HFFc6 (cell line): ENCODE measurements at places on chromosomes 11 and 22. TPM values are rescaled to one million over a fixed set of nuclear protein-coding genes. Genes with fewer than 3 reads are reported as not detected.

Gene ARL2
- 77.2 to 84.4 TPM (median 82.0 TPM) in 3 replicates for total RNA-seq

Gene DDIAS
- 4.3 to 9.3 TPM (median 8.7 TPM) in 3 replicates for total RNA-seq

Gene EIF4ENIF1
- 24.6 to 25.6 TPM (median 24.9 TPM) in 3 replicates for total RNA-seq

Gene ASRGL1
- 0.48 TPM in 1 of 2 replicates, not detected in the other for total RNA-seq

DNA sequence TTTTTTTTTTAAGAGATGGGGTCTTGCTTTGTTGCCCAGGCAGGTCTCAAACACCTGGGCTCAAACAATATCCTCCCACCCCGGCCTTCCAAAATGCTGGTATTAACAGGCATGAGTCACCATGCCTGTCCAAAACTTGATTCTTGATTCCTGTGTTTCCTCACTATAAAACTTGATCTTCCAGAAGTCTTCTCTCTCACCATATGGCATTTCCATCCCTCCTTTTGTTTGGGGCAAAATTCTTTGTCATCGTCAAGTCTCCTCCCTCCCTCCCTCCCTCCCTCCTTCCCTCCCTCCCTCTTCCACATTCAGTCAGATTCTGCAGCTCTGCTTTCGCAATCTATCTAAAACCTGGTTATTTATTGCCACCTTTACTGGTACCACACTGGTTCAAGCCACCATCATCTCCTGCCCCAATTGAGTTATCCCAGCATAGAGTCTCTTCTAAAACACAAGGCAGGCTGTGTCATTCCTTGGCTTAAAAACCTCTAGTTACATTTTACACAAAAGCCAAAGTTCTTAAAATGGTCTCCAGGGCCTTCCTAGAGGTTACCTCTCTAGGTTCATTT is 65.0 kb upstream of the HORMAD2 start:
- no peaks in the 10 kb centered on the region; the same call in none of the 2 replicates for H3K27me3 ChIP-seq
- H3K36me3 ChIP-seq = peaks cover 30% of the 10 kb centered on the region
- DNase-seq = no peak
- peak overlapping the region; percentile 94 for H3K27ac ChIP-seq
- peaks cover 63% of the 10 kb centered on the region for H3K4me1 ChIP-seq

- H3K36me3 ChIP-seq = peaks cover 37% of the 10 kb centered on the region
- DNase-seq = no peak
- no peak overlapping the region for H3K27ac ChIP-seq
Measured at GRCh38 chr11:130728185-130729180, 187.8 kb downstream of the SNX19 start.

DNA sequence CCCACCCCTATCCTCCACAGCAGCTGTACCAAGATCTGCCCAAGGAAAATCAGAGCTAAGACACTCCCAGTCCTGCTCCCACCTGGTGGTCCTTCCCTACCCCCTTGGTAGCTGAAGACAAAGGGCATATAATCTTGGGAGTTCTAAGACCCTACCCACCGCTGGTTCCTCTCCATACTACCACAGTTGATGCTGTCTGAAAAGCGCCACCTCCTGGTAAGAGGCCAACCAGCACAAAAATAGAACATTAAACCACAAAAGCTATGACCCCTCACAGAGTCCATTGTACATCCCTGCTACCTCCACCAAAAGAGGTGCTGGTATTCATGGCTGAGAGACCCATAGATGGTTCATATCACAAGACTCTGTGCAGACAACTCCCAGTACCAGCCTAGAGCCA is 161.5 kb upstream of the ARHGAP42 start:
- H3K27ac ChIP-seq = no peak overlapping the region
- H3K4me1 ChIP-seq = no peaks in the 10 kb centered on the region
- H3K27me3 ChIP-seq = no peaks in the 10 kb centered on the region; the same call in none of the 2 replicates
- H3K4me3 ChIP-seq = no peak overlapping the region

- H3K27me3 ChIP-seq = no peaks in the 10 kb centered on the region; the same call in 1 of the 2 replicates
- peaks cover 28% of the 10 kb centered on the region for H3K36me3 ChIP-seq
- H3K27ac ChIP-seq = no peak overlapping the region
- peaks cover 57% of the 10 kb centered on the region for H3K4me1 ChIP-seq
Measured at GRCh38 chr11:61155741-61156140, 5.5 kb downstream of the VPS37C start.

DNA sequence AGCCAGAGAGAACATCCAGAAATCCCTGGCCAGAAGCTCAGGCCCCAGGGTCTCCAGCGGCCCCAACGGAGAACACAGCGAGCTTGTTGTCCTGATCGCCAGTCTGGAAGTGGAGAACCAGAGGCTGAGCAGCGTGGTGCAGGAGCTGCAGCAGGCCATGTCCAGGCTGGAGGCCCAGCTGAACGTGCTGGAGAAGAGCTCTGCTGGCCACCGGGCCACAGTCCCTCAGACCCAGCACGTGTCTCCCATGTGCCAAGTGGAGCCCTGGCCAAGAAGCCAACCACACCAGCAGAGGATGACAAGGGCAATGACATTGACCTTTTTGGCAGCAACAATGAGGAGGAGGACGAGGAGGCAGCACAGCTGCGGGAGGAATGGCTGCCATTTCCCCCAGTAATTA is 20.6 kb upstream of the SCGB1D1 start:
- H3K27ac ChIP-seq = no peak overlapping the region
- no peaks in the 10 kb centered on the region for H3K36me3 ChIP-seq
- no peak for DNase-seq
- peaks cover 19% of the 10 kb centered on the region for H3K4me1 ChIP-seq
- H3K27me3 ChIP-seq = peaks cover 36% of the 10 kb centered on the region
- no peak overlapping the region for H3K4me3 ChIP-seq

DNA sequence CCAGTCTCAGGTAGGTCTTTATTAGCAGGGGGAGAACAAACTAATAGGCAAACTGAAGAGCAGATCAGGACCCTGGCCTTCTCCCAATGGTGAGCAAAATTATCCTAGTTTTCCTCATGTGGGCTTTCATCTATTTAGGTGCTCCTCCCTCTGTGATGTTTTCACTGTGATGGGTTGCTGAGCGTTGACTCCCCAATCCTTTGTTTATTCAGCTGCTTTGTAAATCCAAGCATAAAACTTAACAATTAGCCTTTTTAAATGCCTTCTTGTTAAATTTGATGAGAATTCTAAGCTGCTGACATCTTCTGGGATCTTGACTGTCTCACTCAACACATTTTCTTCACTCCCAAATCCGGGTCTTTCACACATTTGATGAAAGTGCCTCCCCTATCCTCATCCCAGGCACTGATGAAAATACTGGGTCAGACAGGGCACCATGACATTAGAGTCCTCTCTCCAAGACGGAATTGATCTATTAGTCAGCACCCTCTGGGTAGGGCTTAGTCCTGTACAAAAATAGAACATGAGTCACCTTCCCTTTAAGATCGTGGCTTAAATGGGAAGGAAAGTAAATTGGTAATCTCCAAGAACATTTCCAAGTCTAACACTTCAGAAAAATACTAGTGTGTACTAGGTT is 199.3 kb upstream of the ISX start:
- no peaks in the 10 kb centered on the region for H3K4me1 ChIP-seq
- no peaks in the 10 kb centered on the region for H3K27me3 ChIP-seq
- H3K4me3 ChIP-seq = no peak overlapping the region
- no peak overlapping the region for H3K27ac ChIP-seq
- peaks cover 16% of the 10 kb centered on the region; the same call in 1 of the 2 replicates for H3K36me3 ChIP-seq

GRCh38 chr11:44632466-44633123 is 67.1 kb downstream of the CD82 start:
- DNase-seq = no peak
- no peak overlapping the region for H3K4me3 ChIP-seq
- H3K36me3 ChIP-seq = no peaks in the 10 kb centered on the region
- no peak overlapping the region for H3K27ac ChIP-seq

- H3K27me3 ChIP-seq = peaks cover 3% of the 10 kb centered on the region; the same call in 1 of the 2 replicates
- no peak overlapping the region for H3K27ac ChIP-seq
- no peak for DNase-seq
- H3K4me3 ChIP-seq = no peak overlapping the region
- no peaks in the 10 kb centered on the region for H3K36me3 ChIP-seq
Measured at GRCh38 chr11:26158251-26158650, 173.7 kb upstream of the ANO3 start.

DNA sequence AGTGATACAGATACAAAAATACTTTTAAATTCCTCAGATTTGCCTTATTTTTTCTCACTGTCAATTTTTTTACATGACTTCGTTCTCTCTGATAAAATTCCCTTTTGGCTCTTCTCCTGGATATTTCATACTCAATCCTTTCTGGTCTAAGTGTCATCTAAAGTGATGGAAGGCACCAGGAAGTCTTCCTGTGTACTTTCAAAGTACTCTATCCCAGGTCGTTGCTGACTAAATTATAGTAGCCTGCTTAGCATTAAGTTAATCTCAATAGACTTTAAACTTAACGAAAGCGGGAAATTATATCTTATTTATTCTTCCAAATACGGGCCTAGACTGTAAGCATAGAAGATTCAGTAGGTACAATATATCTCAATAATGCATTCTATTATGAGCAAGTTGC is 67.8 kb downstream of the CASP12 start:
- no peak for DNase-seq
- H3K4me1 ChIP-seq = peaks cover 20% of the 10 kb centered on the region; the same call in 1 of the 2 replicates
- H3K27me3 ChIP-seq = no peaks in the 10 kb centered on the region
- H3K36me3 ChIP-seq = no peaks in the 10 kb centered on the region
- no peak overlapping the region; the same call in 1 of the 2 replicates for H3K27ac ChIP-seq
- no peak overlapping the region for H3K4me3 ChIP-seq

DNA sequence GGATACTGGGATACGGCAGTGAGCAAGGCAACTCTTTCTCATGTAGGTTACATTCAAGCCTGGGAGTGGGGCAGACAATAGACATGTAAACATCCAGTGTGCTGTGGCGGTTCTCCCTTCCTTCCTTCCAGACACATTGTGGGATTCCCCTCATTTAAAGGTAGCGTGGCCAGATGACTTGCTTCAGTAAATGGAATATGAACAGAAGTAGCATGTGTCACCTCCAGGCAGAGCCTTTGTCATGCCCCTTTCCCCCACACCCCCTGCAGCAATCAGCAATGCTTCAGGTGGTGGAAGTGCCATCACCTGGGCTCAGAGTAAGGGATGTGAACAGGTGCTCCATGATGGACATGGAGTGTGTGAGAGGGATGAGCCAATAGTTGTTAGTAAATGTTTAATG is 34.8 kb upstream of the TTC12 start:
- H3K27me3 ChIP-seq = peaks cover 9% of the 10 kb centered on the region
- H3K27ac ChIP-seq = no peak overlapping the region
- no peaks in the 10 kb centered on the region for H3K4me1 ChIP-seq
- no peak for DNase-seq
- no peaks in the 10 kb centered on the region for H3K36me3 ChIP-seq

DNA sequence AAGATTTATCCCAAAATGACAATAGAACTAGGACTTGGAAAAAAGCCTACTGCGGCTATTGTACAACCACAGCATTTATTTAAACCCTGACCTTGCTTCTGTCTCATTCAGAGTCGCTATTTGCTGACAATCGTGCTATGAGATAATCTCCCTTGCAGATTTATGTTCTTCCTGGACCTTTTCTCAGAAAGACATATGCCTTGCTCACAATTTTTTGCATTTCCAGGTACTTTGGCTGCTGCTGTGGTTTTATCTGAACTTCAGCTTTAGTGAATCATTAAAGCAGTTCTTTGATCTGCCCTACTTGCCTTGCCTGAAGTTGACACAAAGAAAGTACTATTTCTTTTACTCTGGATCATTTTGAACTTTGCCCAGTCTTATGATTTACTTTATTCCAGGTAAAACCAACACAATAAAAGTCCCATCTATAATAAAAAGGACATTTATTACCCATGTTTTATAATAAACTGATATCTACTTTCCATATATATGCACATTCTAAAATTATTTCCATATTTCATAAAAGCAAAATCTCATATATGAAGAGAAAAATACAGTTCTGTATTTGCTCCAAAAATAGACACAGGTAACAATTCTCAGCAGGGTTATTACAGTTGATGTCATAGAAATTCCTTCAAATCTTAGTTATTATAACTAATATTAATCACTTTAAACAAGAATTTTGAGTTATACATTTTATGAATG is 63.4 kb upstream of the CARD18 start:
- H3K27me3 ChIP-seq = no peaks in the 10 kb centered on the region
- H3K27ac ChIP-seq = no peak overlapping the region
- H3K4me3 ChIP-seq = no peak overlapping the region
- DNase-seq = no peak

DNA sequence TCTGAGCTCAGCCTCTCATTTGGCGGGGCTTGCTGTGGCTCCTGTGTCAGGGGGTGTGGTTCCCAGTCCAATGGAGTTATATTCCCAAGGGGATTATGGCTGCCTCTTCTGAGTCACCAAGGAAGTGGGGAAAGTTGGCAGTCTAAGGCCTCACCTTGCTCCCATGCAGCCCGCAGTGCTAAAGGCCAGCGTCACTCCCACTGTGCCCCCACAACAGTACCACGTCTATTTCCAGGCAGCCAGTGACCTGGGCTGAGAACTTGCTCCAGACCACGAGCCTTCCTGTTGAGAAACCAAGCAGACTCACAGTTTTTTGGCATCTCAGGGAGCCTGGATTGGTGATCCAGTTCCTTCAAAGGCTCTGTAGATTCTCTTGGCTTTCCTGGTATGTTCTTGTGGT is 45.6 kb downstream of the OR2AT4 start:
- H3K36me3 ChIP-seq = peaks cover 16% of the 10 kb centered on the region
- no peak overlapping the region for H3K4me3 ChIP-seq
- peaks cover 25% of the 10 kb centered on the region for H3K27me3 ChIP-seq
- DNase-seq = no peak
- peaks cover 11% of the 10 kb centered on the region for H3K4me1 ChIP-seq

GRCh38 chr22:22070371-22070824 is 87.8 kb upstream of the TOP3B start:
- no peak overlapping the region for H3K27ac ChIP-seq
- no peak overlapping the region for H3K4me3 ChIP-seq
- DNase-seq = no peak
- H3K27me3 ChIP-seq = peaks cover 27% of the 10 kb centered on the region
- no peaks in the 10 kb centered on the region; the same call in 1 of the 2 replicates for H3K4me1 ChIP-seq

- peaks cover 17% of the 10 kb centered on the region for H3K27me3 ChIP-seq
- H3K27ac ChIP-seq = no peak overlapping the region
- no peaks in the 10 kb centered on the region for H3K36me3 ChIP-seq
Measured at GRCh38 chr11:266676-267439, 11.3 kb upstream of the NLRP6 start.

- peak; percentile 87 for DNase-seq
- H3K27ac ChIP-seq = no peak overlapping the region
- H3K36me3 ChIP-seq = 0 out of 2 replicates have a peak, but pooled peaks cover 6% of the 10 kb centered on the region
Measured at GRCh38 chr11:36249246-36249645, 40.0 kb downstream of the COMMD9 start.
